ENCODE measurements at places on chromosomes 5 and 9.

- no peak for DNase-seq
Measured at GRCh38 chr9:91642771-91643170, 219.1 kb upstream of the NFIL3 start.

DNA sequence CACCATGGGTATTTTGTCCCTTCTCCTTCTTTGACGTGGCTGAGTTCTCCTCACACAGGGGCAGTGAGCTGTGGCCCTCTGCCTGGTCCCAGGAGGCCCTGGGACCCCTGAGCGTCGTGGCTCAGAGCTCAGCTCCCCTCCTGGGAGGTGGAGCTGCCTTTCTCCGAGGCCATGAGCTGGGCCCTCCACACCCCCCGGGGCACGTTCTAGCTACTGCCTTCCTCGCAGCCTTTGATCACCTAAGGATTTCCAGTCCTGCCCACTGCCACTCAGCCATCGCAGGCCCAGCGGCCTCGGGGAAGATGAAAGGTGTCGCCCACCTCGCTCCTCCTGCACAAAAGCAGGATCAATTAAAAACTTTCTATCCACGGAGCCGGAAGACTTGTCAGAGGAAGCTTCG lies 94.8 kb upstream of the RAPGEF1 start:
- DNase-seq = no peak

GRCh38 chr5:156423597-156423996 lies 96.6 kb downstream of the SGCD start:
- DNase-seq = no peak

- DNase-seq = no peak
Measured at GRCh38 chr5:136130581-136130980, 2.1 kb upstream of the SMAD5 start.

- DNase-seq = no peak
Measured at GRCh38 chr5:67063791-67064190, 132.8 kb downstream of the CD180 start.

GRCh38 chr9:97596906-97597305 lies 36.3 kb downstream of the TSTD2 start:
- DNase-seq = no peak

- no peak for DNase-seq
Measured at GRCh38 chr5:105956456-105957196, 1714.1 kb downstream of the EFNA5 start.

- DNase-seq = no peak
Measured at GRCh38 chr5:134245692-134246091, 19.8 kb upstream of the PPP2CA start.

DNA sequence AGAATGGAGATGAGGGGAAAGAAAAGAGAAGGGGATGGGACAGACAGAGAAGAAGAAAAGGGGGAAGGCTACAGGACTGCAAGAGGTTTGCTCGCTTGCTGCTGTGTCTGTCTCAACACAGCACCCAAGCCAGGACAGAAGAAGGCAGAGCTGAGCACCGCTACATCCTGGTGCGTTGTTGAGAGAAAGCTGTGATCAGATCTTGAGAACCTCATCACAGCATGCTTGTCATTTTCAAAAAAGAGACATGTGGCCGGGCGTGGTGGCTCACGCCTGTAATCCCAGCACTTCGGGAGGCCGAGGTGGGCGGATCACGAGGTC lies 110.9 kb downstream of the NXNL2 start:
- DNase-seq = no peak

DNA sequence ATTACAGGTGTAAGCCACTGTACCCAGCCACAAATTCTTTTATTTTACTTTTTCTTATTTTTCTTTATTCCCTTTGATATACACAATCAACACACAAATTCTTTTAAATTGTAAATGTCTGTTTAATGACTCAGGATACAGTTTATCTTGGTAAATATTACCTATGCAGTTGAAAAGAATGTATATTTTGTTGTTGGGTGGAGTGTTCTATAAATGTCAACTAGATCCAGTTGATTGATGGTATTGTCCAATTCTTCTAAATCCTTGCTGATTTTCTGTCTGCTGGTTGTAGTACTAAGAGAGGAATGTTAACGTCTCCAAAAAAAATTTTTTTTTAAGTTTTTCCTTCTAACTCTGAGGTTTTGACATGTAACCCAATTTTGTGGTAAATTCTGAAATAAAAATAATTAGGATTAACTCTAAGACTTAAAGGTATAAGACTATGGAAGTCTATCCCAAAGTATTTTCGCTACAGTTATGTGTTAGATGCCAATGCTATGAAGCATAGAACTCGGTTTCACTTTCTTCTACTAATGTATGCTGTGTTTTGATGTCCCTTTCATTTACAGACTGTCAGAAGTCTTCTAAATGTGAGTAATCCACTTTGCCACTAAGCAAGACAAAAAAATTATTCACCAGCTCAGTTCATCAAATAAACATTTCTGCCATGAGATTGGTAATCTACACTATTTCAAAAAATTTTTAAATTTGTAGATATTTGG lies 720.2 kb upstream of the C9orf72 start:
- no peak for DNase-seq

DNA sequence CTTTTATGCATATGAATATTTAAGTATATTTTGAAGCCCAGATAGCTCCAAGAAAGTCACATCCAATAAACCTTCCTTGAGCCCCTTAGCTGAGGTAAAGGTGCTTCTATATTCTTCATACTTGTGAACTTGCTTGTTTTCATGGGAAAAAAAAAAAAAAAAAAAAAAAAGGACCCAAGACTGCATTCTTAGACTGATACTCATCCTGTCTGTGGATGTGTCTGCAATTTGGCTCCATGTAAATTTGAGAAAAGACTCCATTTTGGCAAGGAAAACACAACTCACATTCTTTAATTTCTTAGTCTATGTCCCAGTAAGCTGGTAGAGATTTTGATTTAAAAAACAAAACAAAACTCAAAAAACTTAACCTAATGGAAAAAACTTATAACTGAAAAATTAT lies 238.3 kb downstream of the FBXL17 start:
- no peak for DNase-seq

- no peak for DNase-seq
Measured at GRCh38 chr5:110817459-110817858, 78.7 kb downstream of the SLC25A46 start.

GRCh38 chr5:143228597-143229293 lies 174.7 kb downstream of the NR3C1 start:
- no peak for DNase-seq

- no peak for DNase-seq
Measured at GRCh38 chr5:6424700-6425099, 24.0 kb upstream of the UBE2QL1 start.

DNA sequence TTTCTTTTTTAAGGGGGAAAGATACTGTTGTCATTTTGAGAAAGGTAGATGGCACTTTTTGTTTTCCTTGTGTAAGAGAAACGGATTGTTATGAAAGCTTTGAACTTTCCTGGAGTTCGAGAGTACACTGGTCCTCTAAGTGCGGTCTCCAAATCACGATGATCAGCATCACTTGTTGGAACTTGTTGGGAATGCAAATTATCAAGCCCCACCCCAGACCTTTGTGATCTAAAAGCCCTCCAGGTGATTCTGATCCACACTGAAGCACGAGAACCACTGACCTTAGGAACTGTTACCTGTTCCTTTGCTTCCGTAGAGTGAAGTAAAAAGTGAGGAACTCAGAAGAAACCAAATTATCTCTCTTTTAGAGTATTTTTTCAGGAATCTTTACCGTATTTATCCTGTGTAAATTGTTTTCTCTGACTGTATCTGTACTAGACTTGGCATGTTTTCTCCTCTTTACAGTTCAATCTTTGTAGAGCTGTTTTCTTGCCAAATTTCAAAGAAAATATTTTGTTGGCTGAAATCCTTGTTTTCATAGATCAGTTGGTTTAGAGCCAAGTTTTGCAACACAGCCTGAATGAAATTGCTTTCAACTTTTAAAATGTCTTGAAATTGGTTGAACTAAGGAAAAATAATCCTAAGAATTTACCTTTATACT lies 4.0 kb downstream of the MAT2B start:
- DNase-seq = no peak

DNA sequence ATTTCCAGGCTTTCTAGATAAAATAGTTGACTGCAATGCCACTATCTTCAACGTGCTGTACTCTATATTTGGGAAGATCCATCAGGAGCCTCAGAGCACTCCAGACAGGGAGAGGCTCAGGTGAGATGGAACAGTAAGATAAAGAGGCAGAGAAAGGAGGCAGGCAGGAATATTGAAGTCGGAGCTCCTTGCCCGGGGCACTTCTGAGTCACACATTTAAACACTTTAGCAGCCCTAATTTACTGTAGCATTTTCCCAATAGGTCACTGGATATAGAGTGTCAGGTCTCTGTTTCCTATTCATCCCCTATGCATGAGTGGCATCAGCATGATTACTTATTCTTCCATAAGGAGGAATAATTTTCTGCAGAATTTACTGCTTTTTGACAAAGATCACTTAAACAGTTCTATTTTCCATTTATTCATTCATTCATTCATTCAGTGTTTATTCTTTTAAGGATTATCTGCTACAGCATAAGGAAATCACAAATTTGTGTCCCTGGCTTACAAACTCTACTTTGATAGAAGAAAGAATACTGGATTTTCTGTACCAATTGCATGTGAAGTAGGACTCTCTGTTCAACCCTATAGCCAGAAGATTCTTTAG lies 170.7 kb downstream of the MAPKAP1 start:
- no peak for DNase-seq

DNA sequence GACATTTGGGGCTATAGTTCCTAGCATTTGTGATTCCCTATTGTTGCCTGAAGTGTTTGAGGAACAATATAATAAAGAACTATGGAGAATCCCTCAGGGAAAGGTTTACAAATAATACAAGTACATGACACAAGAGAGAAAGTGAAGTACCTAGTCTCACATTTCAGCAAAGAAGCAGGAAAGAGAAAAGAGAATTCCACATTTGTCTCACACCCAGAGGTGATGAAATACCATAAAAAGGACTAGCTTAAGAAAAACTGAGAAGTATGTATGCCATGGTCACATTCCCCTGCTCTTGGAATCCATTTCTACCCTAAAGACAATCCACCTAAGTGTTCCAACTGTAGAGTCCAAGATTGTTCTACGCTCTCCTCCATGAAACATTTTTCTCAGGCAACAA lies 79.0 kb upstream of the TARS1 start:
- DNase-seq = no peak

DNA sequence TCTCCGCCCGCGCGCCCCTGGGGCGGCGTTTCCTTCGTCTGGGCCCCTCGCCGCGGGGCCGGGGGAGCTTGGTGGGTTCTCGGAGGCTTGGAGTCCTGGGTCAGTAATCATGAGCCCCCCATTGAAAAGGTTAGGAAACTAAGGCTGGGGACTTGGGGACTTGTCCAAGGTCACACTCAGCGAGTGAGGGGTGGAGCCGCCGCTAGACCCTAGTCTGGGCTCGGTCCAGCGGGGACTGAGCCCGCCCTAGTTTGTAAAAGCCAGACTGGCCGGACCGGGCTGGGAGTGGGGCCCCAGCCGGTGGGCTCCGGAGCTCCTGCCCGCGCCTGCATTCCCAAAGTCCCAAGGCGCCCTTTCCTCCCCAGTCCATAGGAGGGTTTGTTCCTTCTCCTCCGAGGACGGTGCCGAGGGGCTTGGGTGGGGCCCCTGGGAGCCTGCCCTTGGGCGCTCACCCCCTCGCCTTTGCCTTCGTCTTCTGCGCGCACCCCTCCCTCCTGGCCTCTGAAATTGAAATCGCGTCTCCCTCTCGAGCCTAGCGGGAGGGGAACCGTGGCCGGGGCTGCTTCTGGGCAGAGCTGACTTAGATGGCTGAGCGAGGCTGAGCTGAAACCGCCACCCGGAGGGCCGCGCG lies 995 bp downstream of the OLFM1 start:
- no peak for DNase-seq

DNA sequence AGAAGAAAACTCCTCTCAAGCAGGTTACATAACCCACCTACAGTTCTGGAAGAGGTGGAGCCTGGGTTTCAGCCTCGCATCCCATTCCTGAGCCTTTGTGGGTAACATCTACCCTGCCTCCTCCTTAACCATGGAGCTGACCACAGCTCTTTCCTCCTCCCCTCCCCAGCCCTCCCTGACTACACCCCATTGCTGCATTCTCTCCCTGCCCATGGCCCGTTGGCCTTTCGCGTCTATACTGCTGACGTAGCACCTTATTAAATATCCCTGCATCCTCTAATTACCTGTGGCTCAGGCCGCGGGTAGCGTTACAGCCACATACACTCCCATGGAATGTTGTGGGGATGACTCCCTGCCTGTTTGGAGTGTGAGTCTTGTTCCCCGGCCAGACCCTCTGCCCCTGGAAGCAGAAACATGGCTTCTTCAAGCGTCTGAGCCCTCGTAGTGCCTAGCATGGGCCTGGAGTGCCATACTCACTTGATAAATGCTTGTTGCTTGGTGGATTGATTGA lies 72.8 kb downstream of the WWC1 start:
- no peak for DNase-seq

DNA sequence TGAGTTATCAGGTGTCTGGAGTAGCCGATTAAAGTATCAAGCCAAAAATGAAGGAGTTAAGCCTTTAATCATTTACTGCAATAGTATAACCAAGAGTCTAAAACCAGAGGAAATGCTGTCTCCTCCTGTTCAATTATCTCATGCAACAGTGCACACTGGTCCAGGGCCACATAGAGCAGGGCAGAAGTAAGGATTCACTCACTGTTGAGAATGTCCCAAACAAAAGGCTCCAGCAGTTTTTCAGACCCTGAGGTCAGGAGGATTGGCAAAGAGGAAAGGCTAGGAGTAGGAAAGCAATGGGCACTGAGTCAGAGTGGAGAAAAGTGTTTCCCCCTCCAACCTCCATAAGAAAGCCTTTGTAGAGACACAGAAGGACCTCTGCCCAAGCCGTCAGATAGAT lies 168.2 kb downstream of the RNF180 start:
- DNase-seq = no peak

- DNase-seq = no peak
Measured at GRCh38 chr5:78927657-78928282, 57.3 kb downstream of the ARSB start.

- DNase-seq = no peak
Measured at GRCh38 chr9:94160594-94161501, 76.6 kb downstream of the PTPDC1 start.

GRCh38 chr9:111832449-111832848 lies 37.7 kb upstream of the SHOC1 start:
- no peak for DNase-seq

GRCh38 chr5:143659599-143660238 lies 152.2 kb upstream of the HMHB1 start:
- no peak for DNase-seq

- DNase-seq = no peak
Measured at GRCh38 chr9:106110483-106110882, 416.1 kb downstream of the TMEM38B start.

DNA sequence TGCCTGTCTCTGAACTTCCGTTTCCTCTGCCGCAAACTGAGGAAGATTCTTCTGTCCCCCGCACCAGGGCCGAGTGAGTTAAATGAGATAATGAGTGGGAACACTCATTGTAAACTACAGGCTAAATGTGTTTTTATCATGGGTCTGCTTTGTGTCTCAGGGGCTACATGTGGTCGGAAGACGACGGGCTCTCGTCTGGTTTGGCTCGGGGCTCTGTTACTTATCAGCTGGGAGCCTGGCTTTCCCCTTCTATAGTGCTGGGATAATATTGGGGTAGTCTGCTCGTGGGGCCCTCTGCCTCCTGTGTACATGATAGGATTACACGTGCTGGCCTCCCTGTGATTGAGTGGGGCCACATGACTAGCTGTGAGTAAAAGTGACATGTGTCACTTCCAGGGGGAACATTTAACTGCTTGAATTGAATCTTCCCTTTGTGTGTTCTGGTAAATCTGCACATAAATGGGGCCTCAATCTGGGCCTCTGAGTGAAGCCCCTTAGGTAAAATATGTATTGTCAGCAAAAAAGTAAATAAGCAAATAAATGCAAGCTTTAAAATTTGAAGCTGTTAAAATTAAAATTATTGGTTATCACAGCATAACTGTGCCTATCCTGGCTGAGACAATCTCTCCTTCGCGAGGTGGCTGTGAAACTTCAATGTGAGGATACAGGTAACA lies 86.9 kb upstream of the SH3PXD2B start:
- no peak for DNase-seq
